ENCODE measurements at places on chromosomes 12 and 14.

GRCh38 chr12:22048351-22049041, 2.5 kb downstream of the CMAS start:
- no peak for DNase-seq

- DNase-seq = no peak
These were observed 2.7 kb upstream of the SEL1L start for GRCh38 chr14:81536241-81536771.

- no peak for DNase-seq
These were observed 27.8 kb downstream of the TBX3 start for GRCh38 chr12:114655934-114656749.

GRCh38 chr14:75433631-75434071, 5.8 kb downstream of the JDP2 start:
- DNase-seq = no peak

GRCh38 chr12:59122784-59123183, 202.5 kb upstream of the LRIG3 start:
- DNase-seq = no peak

DNA sequence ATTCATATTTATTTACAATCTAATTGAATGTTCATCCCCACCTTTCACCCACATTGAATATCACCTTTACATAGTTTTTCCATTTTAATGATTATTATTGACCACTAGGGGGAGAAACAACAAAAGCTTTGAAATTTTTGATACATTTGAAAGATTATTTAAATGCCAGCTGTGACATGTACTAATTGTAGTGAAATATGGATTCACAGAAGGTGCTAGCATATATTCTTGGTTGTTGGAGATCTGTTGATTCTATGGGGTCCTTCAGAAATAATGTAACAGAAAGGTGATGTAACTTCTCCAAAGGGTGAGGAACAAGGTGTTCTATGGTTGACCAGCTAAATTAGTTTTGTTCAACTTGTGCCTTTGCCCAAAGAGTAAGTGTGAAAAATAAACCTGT, 22.4 kb upstream of the GPR33 start:
- no peak for DNase-seq

DNA sequence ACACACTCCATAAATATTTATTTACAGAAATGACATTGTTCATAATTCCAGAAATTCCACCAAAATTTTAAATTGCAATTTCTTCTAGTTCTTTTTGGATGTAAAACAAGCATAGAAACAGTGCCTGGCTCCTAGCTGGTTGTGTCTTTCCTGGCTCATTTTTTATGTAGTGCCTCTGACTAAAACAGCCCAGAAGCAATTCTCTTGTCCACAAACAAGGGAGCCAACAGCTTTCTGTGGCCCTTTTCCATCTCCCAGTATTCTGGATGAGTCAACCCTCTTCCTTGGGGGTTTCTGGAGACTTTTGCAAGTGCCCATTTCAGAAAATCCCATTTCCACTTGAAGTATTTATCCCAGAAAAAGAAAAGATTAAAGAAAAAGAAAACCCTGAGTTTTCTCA, 141.4 kb downstream of the PHLDA1 start:
- DNase-seq = no peak

- DNase-seq = no peak
These were observed 909.9 kb downstream of the NRXN3 start for GRCh38 chr14:79080040-79080439.

DNA sequence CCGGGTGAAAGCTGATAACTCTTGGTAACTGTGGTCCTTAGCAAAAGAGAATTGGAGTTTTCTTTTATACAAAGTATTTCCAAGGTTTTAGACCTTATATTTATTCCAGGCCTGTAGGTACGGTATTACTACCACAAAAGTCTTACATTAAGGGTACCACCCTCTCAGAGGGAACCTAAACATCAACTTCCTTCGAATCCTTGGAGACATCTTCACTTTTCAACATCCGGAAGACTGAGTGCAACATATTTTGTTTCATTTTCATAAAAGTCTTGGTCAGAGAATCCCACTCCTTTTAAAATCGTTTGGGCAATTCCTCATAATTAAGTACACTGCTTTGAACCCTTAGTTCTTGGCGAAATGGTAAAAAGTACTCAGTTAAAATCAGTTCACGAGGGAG, 1.2 kb downstream of the CNOT2 start:
- DNase-seq = no peak

GRCh38 chr14:90426663-90427062, 29.8 kb downstream of the CALM1 start:
- DNase-seq = no peak

Data from esophagus squamous epithelium (tissue), 5 donors.